NCI-H146 (cell line): ENCODE measurements at places on chromosomes 5 and 9.
A peak's percentile ranks its signal among the peaks of the same experiment; 100 is the strongest.

DNA sequence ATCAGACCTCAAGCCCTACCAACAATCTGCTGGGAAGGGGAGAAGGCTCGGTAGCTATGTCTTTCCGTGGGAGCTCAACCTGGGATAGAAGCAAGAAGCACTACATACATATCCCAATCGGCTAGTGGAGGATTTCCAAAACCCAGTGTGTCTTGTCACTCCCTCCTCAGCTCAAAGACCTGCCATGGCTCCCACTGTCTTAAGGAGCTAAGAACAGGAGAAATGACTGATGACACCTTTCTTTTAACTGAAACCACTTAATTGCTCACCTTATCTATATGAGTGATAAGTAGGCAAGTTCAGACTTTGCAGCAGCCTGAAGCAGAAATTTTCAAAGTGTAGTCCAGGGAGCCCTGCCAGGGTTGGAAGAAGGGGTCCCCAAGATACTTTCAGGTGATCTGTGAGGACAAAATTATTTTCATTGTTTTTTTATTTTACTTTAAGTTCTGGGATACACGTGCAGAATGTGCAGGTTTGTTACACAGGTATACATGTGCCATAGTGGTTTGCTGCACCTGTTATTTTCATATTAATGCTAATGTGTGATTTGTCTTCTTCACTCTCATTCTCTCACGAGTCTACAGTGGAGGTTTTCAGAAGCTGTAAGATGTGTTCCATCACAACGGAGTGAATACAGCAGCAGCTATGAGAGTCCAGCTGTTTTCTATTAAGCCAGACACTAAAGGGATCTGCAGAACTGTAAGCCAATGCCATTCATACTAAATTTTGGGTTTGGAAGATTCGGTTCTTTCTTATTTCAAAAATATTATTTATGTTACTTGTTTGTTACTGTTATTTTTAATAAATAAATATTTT, 41.4 kb downstream of the PAX5 start:
- DNase-seq: no peak

DNA sequence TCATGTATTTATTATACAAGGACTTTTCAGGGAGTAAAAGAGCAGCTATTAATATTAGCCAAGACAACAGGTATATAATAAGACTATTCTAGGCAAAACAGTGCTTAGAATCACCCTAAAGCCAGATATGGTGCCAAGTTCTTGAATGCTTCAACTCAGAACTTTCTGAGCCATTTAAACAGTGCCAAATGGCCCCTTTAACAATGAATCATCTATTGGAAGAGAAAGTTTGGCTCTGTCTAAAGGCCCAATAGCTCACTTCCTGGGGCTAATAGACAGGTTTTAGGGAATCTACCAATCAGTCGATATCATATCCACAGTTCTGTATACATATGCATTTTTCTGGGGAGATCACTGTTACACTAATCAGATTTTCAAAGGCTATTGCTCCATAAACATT, 42.9 kb downstream of the ZNF474 start:
- no peak for DNase-seq

DNA sequence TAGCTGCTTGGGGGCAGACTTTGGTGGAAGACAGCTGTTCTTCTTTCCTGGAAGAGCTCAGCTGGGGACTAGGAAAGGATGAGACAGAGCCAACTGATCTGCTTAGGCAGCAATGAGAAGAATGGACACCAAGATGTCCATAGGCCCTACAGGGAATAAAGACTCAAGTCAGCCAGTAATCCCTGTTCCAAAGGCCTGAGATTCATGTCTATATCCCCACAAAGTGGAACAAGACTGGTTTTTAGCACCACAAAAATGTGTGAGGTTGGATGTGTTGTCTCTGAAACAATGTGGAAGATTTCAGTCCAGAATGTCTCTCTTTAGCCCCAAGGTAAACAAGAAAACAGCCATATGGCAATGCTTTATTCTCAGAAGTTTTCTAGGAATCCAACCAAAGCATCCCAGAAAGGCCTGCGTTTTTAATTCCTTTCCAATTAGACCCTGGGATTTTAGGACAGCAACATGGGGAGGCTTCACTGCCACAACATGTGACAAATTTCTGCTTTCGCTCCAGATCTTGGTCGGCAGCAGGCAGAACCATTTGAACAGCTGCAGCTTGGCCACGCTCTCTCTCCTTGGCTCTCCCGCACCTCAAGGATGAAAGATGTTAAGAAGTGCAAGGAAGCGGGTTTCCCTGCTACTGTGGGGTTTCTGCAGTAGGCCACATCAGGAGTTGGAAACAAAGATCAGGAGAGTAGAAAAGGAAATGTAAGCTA, 245.1 kb downstream of the FSTL4 start:
- DNase-seq: no peak

DNA sequence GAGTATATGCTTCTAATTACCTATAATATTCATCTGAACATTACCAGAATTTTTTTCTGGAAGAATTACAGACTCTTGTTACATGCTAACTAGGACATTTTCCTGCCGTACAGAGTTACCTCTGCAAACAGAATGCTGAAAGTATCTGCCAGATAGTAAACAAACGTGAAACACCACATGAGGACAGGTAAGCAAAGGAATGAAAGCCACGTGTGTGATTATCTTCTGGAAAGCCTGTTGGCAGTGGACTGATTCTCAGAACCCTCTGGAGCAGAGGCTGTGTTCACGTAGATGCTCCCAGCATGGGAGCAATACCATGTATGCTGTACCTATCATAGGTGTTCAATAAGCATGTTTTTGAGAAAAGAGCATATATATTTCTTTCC, 472.6 kb downstream of the ENC1 start:
- DNase-seq: no peak

GRCh38 chr9:114300846-114301797, 21.8 kb upstream of the ORM1 start:
- DNase-seq: no peak

- DNase-seq: no peak
These were observed 14.8 kb downstream of the GADD45G start for GRCh38 chr9:89619424-89620138.

- no peak for DNase-seq
These were observed 151.1 kb upstream of the MPDZ start for GRCh38 chr9:13430368-13431221.

GRCh38 chr5:163496286-163496685, 9.1 kb upstream of the MAT2B start:
- DNase-seq: no peak

- no peak for DNase-seq
These were observed 708.8 kb downstream of the PTPRD start for GRCh38 chr9:9904041-9904440.

DNA sequence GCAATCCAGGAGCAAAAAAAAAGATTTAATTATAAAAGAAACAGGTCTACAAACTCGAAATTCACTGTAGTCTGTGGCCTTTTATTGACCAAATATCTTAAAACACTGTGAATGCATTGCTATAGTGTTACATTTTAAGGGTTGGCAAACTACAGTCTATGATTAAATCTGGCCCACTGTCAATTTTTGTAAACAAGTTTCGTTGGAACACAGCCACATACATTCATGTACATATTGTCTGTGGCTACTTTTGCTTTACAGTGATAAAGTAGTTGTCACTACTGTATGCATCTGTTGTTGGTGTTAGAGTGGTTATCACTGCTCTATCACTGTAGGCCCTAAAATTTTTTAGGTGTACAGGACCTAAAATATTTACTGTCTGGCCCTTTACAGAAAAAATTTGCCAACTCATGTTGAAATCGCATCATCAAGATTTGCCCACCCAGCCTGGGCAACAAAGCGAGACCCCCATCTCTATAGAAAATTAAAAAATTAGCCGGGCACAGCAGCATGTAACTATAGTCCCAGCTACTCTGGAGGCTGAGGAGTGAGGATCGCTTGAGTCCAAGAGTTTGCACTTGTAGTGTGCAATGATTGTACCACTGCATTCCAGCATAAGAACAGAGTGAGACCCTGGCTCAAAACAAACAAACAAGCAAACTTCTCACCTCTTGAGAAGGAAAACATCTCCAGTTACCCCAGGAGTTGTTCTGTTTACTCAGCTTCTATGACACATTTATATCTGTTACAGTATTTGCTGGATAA, 89.0 kb downstream of the ERBIN start:
- no peak for DNase-seq

GRCh38 chr5:123810746-123811340, 298.9 kb downstream of the CSNK1G3 start:
- no peak for DNase-seq

DNA sequence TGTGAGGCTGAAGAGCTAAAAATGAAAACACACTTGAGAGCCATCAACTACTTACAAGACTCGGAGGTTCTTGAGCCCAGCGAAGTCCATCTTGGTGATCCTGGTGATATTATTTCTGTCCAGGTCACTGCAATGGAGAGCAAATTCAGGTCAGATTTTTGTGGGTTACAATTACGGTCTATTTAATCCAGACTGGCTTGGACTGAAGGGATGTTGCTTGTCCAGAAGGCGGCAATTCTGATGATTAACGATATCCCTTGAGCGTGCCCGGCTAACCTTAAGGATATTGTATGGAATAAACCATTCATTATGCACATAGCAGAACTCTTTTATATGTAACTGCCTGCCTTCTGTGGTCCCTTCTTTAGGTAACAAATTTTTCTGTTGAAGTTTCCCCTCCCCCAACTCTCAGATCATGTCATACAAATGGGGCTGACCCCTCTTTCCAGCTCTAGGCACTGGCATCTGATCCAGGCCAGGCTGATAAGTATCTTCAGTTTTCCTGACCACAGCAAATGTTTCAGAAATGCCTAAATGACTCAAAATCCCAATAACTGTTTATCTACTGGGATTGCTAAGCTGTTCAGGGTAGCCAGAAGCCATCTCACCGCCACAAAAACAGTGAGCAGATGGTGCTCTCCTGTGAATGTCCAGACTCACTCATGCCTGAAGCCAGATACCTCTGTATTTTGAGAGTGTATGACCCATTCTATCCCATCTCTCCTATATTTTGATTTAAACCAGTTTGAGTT, 49.4 kb downstream of the SLIT3 start:
- DNase-seq: no peak

- DNase-seq: peak; percentile 98
These were observed 67.4 kb downstream of the CARTPT start for GRCh38 chr5:71786337-71787055.

DNA sequence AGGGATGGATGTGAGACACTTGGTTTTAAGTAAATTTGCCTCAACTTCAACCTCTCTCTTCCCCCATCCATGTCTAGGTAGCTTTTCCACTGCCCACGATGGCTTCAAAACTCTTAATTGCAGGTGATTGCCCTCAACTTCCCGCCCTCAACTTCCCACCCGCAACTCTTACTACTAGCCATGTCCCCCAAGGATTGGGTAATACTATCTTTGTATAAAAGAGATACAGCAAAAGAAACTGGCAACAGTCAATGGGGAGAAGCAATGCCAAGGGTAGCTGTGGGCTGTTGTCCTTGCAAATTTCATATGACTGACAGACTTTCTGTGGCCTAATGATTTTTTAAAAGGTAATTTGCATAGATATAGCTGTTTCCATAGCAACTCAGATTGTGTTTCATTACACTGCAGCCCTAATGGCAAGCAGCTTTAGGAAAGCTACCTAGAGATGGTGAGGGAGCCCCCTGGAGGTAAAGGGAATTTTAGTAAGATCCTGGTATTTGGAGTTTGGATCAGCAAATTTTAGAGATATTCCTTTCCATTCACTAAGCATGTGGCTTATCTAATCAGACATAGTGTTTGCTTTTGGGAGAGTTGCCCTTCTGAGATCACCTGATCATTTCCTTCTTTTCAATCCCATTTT, 421.5 kb upstream of the DAP start:
- no peak for DNase-seq

DNA sequence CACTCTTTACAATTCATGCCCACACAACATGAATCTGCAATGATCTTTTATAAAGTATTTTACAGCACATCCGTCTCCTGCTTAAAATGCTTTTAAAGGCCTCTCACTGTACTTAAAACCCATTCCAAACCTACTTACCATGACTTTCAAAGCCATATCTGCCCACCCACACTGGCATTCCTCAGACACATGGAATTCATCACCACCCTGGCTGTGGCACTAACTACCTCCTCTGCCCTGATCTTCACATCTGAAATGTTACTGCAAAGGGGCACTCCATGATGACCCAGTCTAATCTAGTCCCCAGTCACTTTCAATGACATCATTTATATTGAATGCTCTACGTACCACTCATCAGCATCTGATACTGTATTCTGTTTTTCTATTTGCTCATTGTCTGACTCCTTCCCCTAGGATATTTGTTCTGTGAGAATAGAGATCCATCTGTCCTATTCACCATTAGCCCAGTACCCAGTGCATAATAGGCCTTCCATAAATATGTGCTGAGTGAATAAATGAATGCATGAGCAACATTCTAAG, 193.2 kb upstream of the KIF2A start:
- no peak for DNase-seq
